ENCODE measurements at places on chromosomes 13 and 19.

- no peak for DNase-seq
Measured at GRCh38 chr13:47426126-47426849, 529.4 kb upstream of the HTR2A start.

GRCh38 chr13:41053384-41053826 lies 7.9 kb upstream of the WBP4 start:
- DNase-seq = peak; percentile 66

DNA sequence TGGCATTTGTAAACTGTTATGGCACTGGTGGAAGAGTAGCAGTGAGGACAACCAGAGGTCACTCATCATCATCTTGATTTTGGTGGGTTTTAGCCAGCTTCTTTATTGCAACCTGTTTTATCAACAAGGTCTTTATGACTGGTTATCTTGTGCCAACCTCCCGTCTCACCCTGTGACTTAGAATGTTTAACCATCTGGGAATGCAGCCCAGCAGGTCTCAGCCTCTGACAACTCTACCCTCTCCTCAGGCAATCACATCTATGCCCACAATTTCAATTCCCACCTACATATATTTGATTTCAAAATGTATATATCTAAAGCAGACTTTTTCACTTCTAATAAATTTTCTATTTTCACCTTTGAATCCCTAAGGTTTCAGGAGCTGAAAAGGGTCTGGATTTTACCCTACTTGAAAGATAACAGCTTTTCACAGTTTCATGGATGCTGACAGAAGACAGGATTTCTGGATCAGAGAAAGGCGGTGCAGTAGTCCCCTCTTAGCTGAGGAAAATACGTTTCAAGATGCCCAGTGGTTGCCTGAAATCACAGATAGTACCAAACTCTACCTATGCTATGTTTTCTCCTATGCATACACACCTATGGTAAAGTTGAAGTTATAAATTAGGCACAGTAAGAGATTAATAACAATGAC lies 1171.8 kb downstream of the DIAPH3 start:
- no peak for DNase-seq

- no peak for DNase-seq
Measured at GRCh38 chr13:34591900-34592529, 350.1 kb upstream of the NBEA start.

DNA sequence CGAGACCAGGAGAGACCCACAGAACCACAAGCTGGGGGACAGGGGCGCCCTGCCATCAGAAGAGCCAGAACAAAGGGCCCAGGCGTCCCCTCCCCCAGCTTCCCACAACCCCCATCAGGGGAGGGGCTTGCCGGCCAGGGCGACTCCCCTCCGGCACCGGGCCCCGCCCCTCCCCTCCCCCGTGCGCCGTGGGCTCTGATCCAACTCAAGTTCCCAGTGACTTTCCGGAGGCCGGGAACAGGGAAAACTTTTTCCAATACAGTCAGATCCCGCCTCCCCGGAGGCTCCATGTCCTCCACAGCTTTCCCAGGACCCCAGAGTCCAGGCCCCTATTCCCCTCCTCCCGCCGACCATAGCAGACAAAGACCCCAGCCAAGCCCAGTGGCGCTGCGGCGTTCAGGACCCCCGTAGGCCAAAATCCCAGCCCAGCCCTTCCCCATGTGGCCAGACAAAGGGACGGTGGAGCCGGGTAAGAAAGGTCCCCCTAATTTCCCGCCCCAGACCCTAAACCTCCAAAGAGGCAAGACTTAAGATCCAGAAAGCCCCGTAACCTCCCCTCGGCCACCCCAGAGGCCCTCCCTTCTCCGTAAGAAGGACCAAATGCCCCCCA lies 673 bp downstream of the TEAD2 start:
- no peak for DNase-seq

- DNase-seq = no peak
Measured at GRCh38 chr19:48715681-48716171, 3.8 kb downstream of the MAMSTR start.

DNA sequence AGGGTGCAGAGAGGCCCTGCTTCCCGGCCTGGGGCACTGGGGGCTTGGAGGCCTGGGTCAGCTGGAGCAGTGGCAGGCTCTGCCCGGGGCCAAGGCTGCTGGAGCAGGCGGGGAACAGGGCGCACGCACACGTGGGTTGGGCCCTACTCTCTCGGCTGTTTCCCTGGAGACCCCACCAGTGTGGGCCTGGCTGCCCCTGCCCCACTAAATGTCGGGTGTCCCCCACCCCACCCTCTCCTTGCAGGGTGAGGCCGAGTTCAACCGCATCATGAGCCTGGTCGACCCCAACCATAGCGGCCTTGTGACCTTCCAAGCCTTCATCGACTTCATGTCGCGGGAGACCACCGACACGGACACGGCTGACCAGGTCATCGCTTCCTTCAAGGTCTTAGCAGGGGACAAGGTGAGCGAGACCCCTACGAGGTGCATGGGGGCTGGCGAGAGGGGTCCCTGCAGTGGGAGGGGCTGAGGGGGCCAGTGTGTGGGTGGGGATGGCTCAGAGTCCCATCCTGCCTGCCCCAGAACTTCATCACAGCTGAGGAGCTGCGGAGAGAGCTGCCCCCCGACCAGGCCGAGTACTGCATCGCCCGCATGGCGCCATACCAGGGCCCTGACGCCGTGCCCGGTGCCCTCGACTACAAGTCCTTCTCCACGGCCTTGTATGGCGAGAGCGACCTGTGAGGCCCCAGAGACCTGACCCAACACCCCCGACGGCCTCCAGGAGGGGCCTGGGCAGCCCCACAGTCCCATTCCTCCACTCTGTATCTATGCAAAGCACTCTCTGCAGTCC lies 15.3 kb downstream of the CAPN12 start:
- no peak for DNase-seq

DNA sequence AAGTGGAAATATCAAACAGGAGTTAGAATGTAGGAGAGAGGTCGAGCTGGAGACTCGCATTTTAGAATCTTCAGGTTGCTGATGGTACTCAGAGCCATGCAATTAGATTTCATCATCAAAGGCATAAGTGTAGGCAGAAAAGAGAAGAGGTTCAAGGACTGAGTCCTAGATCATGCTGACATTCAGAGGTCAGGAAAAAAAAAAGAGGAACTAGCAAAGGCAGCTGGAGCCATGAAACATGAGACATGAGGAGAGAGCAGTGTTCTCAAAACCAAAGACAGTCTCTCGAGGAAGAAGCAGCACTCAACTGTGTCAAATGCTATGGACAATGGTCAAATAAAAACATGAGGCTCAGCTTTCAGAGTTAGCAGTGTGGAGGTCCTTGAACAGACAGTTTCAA lies 12.4 kb upstream of the TPP2 start:
- peak; percentile 91 for DNase-seq

GRCh38 chr19:16943942-16944625 lies 55.3 kb downstream of the F2RL3 start:
- no peak for DNase-seq

- DNase-seq = no peak
Measured at GRCh38 chr13:77691871-77692270, 5.6 kb upstream of the SLAIN1 start.

- DNase-seq = no peak
Measured at GRCh38 chr19:49631014-49631588, 8.8 kb downstream of the RRAS start.

DNA sequence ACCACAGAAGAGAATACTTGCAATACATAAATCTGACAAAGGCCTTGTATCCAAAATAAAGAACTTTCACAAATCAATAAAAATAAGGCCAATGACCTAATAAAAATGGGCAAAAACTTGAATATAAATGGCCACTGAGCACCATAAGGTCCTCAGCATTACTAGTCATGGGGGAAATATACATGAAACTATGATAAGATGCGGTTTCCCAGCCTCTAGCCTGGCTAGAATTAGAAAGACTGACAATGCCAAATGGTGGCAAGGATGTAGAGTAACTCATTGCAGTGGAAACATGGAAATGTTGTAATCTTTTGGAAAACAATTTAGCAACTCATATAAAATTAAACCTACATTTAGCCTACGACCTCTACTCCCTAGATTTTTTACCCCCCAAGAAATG lies 227.1 kb downstream of the GGACT start:
- DNase-seq = no peak

- no peak for DNase-seq
Measured at GRCh38 chr19:31541396-31541795, 192.2 kb upstream of the TSHZ3 start.

DNA sequence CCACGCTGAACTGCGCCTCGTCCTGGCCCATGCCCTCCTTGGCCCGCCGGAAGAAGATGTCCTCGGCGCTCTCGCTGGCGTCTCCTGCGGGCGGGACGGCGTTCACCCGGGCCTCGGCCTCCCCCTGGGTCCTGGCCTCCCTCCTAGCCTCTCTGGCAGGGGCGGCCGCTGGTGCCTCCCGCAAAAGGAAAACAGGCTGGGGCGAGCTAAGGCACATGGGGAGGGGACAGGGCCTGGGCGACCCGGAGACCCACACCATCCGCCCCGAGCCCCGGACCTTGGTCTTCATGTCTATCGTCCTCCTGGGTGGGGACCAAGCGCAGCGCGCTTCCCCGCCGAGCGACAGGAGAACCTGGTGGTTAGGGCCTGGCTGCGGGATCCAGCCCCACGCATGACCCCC lies 5.7 kb upstream of the TBXA2R start:
- DNase-seq = no peak

DNA sequence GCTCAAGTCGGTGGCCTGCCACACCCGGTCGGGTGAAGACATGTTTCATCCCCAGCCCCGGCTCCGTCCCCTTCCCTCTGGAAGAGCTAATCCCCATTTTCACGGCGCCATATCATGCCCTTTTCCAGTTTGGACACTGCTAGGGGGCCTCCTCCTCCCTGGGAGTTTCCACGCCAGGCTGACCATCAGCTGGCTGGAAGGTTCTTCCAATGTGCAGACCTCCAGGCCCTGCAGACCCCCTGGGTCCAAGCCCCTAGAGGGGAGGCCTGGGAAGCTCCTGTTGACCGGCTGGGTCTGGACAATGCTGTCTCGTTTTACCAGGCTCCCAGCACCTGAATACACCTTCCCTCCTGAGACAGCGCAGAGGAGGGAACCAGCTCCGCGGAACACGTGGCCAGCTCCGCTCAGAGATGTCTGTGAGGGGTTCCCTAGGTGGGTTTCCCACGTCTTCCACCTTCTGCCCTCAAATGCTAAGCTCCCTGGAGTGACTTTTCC lies 44.7 kb upstream of the RANBP3 start:
- DNase-seq = no peak

DNA sequence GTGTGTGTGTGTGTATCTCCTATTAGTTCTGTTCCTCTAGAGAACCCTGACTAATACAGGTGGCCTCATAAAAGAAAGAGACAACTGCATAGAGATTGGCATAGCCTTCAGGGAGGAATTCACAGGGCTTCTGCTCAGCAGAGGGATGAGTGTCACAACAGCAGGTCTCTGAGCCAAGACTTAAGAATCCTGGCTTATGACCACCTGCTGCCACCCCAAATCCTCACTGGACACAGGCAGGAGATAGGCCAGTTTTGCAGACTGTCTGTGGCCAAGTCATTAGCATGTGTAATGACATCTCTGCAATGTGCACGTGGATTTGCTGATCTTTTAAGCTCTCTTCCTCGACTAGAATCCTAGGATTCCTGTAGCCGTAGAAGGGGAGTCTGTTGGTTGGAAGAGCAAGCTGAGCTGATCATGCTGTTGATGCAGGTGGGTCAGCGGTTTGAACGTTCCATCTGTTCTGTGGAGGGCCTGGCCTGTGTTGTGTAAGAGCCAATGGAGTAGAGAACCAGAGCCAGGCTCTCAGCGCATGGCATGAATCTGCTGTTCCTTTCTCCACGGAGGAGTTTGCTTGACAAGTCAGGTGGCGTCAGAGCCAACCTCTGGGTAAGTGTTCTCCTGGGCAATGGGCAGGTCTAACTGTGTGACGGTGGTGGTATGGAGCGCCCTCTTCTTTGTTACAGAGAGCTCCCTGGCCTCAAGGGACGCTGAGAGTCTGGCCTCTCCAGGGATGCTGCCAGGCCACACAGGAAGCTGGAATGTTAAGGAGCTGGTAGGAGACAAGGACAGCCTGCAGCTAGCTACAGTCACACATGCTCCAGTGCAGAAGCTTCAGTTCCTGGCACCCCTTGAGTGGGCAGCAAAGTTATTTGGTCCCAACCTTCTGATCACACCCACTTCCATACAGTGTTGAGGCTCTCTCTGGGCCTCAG lies 503.1 kb downstream of the FOXO1 start:
- no peak for DNase-seq

- DNase-seq = no peak
Measured at GRCh38 chr13:47133011-47133445, 236.2 kb upstream of the HTR2A start.

- no peak for DNase-seq
Measured at GRCh38 chr13:46197299-46198048, 14.3 kb upstream of the LRRC63 start.

- DNase-seq = no peak
Measured at GRCh38 chr19:43495082-43495481, 9.5 kb downstream of the PHLDB3 start.

- DNase-seq = no peak
Measured at GRCh38 chr19:7260161-7260560, 34.1 kb downstream of the INSR start.

GRCh38 chr13:65638572-65639168 lies 1591.5 kb downstream of the PCDH9 start:
- DNase-seq = peak; percentile 36

- no peak for DNase-seq
Measured at GRCh38 chr19:38388349-38389100, at the start of gene SPRED3. Gene SPRED3 (plus strand): TSS chr19:38388697. CDS start chr19:38390303, 1,606 bp downstream.

- DNase-seq = no peak
Measured at GRCh38 chr13:93499991-93500390, 273.4 kb downstream of the GPC6 start.

GRCh38 chr13:31008400-31009115 lies 76.1 kb downstream of the TEX26 start:
- DNase-seq = no peak

DNA sequence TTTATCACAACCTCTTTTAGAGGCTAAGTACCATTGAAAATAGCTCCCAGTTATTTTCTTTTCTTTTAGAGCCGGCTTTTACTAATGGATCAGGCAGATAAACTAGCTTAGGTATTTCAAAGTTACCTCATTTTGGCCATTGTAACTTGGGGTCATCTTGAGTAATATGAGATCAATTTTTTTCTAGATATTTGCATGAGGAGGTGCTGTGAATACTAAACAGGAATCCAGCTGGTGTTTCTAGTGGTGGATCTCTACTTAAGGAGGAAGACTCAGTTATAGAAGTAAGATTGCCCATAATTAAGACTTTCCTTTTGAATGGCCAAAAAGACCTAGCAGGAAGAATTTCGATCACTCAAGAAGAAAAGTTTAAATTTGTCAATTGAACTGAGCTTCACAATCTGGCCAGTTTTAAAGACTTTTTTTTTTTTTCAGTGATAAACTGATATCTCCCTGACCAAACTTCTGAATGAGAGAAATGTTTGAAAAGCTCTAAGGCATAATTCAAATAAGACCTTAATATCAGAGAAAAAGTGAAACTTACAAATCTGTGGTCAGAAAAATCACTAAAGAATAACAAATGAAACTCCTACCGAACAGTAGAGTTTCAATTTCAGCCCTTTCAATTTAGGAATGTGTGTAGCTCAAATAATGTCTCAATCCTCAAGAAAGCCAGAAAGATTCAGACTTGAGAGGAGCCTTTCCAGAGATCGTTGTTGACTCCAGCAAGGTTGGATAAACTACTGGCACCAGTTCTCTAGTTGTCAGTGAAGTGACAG lies 11.6 kb upstream of the NAA16 start:
- no peak for DNase-seq

- no peak for DNase-seq
Measured at GRCh38 chr19:49271080-49271753, 53.8 kb downstream of the SLC6A16 start.

GRCh38 chr13:34721631-34722595 lies 220.2 kb upstream of the NBEA start:
- no peak for DNase-seq
